SJCRH30 (cell line): ENCODE measurements at places on chromosomes 6 and 20. TPM values are rescaled to one million over a fixed set of nuclear protein-coding genes. Genes with fewer than 3 reads are reported as not detected.
A peak's percentile ranks its signal among the peaks of the same experiment; 100 is the strongest.

DNA sequence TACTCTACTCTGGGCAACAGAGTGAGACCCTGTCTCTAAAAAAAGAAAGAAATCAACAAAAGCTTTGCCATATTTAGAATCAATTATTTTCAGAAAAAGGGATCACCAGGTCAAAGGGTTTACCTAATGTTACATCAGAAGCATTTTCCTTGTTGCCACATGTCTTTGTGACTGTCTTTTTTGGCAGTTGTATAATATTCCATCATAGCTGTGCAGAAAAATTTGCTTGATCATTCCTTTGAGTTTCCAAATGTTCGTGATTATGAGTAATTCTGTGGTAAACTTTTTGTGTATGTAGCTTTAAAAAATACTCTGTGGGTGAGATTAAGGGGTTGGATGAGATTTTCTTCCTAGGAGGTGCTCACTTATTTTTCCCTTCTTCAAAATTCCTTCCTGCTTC lies 26.4 kb downstream of the PNPLA1 start:
- no peak for DNase-seq
- no peaks in the 10 kb centered on the region for H3K4me1 ChIP-seq
- H3K36me3 ChIP-seq, result no peaks in the 10 kb centered on the region
- no peak overlapping the region for H3K4me3 ChIP-seq
- H3K27me3 ChIP-seq, result no peaks in the 10 kb centered on the region

Gene SCP2D1
- not detected in 2 replicates for total RNA-seq

Gene GABRR2
- 0.32 and 0.33 TPM in 2 replicates for total RNA-seq

DNA sequence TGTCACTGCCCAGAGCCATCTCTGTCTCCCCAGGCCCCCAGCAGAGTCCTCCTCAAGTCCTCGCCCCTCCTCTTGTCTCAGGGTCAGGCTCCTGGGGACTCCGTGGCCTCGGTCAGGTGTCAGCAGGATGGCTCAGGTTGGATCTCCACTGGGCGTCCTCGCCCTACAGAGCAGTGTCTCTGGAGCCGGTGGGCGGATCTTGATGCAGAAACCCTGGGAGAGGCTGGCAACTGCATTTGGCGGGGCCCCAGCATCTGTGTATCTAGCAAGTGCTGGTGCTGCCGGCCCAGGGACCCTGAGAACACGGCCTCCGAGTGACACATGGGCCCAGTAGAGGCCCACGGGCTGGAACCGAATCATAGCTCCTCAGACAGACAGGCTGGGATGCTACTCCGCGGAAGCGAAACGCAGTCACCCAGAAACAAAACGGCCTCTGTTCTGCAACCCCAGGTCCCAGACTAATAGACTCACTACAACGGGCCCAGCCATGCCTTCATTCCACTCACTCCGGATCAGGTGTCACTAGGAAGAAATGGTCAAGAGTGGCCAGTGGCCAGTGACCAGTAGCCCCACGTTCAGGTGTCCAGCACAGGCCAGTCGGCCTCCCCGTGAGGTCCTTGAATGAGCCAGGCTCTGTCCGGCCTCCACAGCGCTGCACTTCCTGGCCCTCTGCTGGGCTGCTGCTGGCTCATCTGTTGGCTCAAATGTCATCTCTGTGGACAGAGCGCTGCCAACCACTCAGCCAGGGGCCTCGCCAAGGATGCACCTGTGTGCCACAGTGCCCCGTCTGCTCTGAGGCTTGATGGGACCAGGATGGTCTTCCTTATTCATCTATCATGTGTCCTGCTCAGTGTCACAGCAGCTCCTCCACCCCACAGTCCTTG lies 12.6 kb upstream of the FRMD1 start:
- DNase-seq, result no peak
- H3K27me3 ChIP-seq, result 0 out of 2 replicates have a peak, but pooled peaks cover 8% of the 10 kb centered on the region
- H3K4me3 ChIP-seq, result no peak overlapping the region

GRCh38 chr20:23601715-23602114 lies 4.0 kb downstream of the CST9 start:
- DNase-seq, result no peak
- no peaks in the 10 kb centered on the region for H3K4me1 ChIP-seq
- no peaks in the 10 kb centered on the region for H3K36me3 ChIP-seq
- H3K27ac ChIP-seq, result no peak overlapping the region

DNA sequence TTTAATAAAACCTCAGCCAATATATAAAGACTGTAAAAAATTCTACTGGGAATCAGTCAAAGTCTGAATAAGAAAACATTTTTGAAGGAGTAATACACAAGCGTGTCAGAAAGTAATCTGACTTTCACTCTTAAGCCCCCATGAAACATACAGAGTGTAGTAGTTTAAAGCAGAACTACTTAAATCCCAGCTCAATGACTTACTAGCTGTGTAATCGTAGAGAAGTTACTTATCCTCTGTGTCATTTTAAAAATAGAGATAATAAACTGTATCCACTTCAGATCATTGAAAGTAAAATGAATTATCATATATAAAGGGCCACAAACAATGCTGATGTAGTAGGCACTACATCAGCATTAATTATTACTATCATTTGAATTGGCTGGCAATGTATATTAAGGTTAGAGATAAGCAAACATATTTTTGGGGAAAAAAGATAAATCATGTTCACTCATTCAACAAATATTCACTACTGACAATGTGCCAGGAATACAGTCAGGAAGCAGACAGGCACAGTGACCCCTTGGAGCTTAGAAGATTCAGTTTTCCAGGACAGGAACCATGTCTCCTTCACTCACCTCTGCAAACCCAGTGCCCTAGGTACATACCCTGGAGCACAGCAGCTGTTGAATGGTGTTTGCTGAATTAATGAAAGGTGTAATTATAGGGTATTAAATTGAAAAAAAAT lies 14.4 kb downstream of the REPS1 start:
- no peaks in the 10 kb centered on the region for H3K27me3 ChIP-seq
- H3K4me1 ChIP-seq, result peaks cover 44% of the 10 kb centered on the region
- peak; percentile 12 for DNase-seq

DNA sequence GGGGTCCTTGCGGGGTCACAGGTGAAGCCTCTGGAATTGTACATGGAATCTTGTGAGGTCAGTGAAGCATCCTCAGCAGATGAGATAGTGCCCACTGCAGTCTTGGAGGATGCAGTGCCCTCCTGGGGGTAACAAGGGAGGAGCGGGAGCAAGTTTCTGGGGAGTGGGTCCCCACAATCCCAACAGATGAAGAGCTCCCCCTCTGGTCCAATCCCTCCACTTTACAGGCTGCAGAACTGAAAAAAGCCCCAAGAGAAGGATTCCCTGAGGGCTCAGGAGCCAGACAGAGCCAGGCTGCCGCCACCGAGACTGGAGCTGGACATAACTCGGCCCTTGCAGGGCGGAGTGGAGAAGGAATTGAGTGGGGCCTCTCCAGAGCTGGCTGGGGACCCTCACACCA lies 52.4 kb downstream of the TTI1 start:
- H3K36me3 ChIP-seq, result peaks cover 7% of the 10 kb centered on the region
- H3K4me1 ChIP-seq, result no peaks in the 10 kb centered on the region

DNA sequence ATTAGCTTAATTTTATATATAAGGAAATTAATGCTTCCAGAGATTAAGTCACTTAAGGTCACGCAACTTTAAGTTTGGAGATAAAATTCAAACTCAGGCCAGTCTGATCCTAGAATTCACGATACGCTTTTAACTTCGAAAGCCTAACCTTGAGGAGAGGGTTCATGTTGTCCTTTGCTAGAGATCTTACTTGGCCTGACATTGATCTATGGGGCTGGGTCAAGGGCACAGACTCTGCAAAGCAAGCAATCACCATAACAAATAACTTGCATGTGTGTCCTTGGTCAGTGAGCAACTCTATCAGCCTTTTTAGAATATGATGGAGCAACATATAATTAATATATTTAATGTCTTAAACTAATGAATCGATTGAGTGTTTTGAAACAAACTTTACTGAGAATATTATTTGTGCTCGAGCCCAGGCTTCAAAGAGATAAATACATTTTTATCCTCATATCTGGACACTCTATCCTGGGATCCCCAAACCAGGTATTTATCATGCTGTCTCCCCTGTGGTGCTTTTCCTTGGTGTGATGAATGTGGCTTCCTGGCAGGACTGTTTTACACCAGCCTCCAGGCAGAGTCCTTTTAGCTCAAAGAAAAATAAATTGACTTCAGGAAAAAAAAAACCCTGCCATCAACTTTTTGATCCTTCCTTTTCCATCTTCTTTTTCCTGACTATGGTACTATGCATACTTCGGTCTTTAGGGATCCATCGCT lies 29.1 kb downstream of the RPS12 start:
- DNase-seq, result no peak
- no peak overlapping the region for H3K27ac ChIP-seq
- no peaks in the 10 kb centered on the region for H3K4me1 ChIP-seq
- no peaks in the 10 kb centered on the region for H3K36me3 ChIP-seq

Gene FAM83B
- 0.10 and 0.23 TPM in 2 replicates for total RNA-seq

Gene TDP2
- total RNA-seq, result 19.9 and 20.2 TPM in 2 replicates

DNA sequence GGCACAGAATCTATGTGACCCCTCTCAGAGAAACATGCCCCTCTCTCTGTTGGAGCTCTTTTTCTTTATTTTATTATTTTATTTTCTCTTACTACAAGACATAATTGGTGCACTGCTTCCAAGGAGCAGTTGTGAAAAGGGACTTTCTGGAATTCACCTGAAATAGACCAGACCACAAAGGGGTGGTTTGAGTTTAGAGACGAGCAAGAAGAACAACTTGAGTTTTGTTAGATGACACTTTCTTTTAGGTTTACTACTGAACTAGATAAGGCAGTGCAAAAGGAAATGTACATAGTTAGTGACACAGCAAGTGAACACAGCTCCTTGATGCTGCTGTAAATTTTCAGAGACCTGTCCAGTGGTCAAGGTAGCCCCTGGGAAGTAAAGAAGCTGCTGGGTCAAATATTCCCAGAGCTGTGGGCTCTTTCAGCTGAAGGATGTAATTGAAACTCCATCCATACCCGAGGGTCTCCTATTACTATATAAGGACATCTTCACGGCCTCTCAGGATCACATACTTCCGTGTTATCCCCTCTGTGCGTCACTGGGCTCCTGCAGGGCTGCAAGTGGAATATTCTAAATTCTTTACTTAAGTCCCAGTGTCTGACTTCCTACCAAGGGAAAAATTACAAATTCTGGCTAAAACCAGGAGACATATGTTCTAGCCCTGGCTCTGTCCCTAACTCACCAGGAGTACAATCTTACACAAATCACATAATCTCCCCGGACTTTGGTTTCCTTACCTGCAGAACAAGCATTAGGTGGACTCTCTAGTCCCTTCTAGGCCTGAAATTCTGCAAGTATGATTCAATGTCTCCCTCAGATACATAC lies 69.1 kb upstream of the ADTRP start:
- no peaks in the 10 kb centered on the region for H3K27me3 ChIP-seq
- H3K4me3 ChIP-seq, result no peak overlapping the region
- H3K36me3 ChIP-seq, result no peaks in the 10 kb centered on the region
- H3K4me1 ChIP-seq, result no peaks in the 10 kb centered on the region
- DNase-seq, result peak; percentile 6

- peaks cover 9% of the 10 kb centered on the region; the same call in 1 of the 2 replicates for H3K27me3 ChIP-seq
- H3K27ac ChIP-seq, result no peak overlapping the region
- H3K36me3 ChIP-seq, result no peaks in the 10 kb centered on the region
- H3K4me1 ChIP-seq, result no peaks in the 10 kb centered on the region
- H3K4me3 ChIP-seq, result no peak overlapping the region
Observed at GRCh38 chr20:49433333-49433732, 49.1 kb downstream of the KCNB1 start.

Gene CRISP2
- total RNA-seq, result not detected in 2 replicates

Gene SLC17A2
- total RNA-seq, result not detected in 2 replicates

Gene ADAM33
- not detected in 2 replicates for total RNA-seq
